ENCODE measurements at places on chromosomes 1 and 21.

GRCh38 chr1:221040691-221041285, 161.5 kb downstream of the HLX start:
- no peak for DNase-seq

DNA sequence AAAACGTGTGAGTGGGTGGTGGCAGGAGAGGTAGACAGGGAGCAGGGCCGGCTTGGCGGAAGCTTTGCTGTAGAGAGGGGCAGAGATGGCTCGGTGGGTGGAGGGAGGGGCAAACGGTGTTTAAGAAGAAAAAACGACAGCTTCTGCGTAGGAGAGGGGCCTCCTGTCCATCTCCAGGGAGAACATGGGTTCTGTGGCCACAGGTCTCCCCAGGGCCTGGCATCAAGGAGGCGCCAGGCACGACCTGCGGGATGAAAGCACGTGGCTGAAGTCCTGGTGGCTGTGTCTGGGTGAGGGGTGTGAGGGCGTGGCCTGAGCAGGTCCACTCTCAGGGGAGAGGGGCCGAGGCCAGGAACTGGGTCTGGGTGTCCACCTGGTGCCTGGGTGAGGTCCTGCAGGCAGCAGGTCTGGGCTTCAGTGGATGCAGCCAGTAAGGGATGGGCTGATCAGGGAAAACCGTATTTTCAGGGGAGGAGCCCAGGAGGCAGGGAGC, 940 bp upstream of the PRKCZ start:
- peak; percentile 69 for DNase-seq

DNA sequence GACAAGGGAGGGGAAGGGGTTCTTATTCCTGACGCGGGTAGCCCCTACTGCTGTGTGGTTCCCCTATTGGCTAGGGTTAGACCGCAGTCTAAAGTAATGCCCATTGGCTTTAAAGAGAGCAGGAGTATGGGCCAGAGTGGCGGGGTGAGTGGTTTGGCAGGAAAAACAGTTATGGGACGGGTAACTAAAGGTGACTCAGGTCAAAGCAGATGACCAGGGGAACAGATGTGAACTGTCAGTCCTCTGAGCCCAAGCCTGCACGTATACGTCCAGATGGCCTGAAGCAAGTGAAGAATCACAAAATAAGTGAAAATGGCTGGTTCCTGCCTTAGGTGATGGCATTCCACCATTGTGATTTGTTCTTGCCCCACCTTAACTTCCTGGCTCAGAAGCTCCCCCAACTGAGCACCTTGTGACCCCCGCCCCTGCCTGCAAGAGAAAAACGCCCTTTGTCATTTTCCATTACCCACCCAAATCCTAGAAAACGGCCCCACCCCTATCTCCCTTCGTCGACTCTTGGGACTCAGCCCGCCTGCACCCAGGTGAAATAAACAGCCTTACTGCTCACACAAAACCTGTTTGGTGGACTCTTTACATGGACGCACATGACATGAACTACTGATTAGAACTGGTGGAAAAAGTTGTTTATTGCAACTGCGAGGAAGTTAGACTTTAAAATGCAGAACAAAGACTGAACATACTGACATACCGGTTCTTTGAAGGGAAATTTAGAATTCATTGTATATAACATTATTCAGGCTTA, 758 bp upstream of the ATAD3B start:
- DNase-seq, result peak; percentile 23

DNA sequence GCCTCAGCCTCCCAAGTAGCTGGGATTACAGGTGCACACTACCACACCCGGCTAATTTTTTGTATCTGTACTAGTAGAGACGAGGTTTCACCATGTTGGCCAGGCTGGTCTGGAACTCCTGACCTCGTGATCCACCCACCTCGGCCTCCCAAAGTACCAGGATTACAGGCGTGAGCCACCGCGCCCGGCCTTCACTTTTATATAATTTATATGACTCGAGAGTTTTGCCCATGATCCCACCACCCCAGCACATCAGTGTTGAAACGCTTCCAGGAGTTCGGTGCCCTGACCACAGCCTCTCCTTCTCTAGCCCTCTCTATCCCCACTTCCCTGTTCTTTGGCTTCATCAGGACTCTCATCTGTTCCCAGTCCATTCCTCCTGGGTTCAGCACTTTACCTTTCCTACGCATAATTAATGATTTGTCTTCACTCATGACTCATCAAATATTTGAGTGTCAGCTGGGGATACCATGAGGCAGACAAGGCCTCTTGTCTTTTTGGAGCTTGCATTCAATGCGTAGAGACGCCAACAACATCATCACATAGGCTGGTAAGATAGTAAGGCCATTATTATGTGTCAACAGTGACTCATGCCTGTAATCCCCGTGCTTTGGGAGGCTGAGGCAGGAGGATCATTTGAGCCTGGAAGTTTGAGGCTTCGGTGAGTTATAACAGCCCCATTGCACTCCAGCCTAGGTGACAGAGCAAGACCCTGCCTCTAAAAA, 1.4 kb downstream of the PMF1 start:
- no peak for DNase-seq

DNA sequence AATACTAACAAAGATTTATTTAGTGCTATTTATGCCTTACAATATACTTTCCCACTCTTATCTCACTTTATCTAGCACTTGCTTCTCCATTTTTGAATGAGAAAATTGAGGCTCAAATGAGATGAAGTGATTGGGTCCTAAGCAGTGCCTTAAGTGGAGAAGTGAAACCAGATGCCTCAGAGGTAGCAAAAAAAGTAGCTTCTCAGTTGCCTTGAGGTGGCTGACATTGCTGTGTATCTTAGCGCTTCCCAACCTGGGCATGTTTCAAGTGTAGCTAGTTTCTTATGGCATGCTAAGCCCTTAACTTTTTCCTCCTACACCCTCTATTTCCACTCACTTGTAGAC, 390.4 kb downstream of the OMA1 start:
- DNase-seq, result no peak

DNA sequence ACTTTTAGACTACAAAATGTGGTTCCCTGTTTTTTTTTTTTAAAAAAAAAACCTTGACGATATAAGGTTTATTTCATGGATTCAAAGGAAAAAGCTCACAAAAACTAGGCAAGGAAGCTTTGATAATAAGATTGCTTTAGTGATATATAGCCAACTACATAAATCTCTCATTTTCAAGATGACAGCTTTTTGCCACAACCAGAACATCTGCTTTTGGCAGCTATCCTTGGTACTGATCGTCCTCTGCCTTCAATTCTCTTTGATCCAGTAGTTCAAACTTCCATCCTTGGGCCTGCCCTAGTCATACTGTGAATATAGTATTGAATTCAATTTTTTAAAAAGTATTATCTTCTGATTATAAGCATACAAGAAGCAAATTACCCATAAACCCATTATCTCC, 72.9 kb upstream of the CD53 start:
- DNase-seq, result no peak

GRCh38 chr1:214328770-214329469, 48.0 kb downstream of the SMYD2 start:
- DNase-seq, result peak; percentile 69

DNA sequence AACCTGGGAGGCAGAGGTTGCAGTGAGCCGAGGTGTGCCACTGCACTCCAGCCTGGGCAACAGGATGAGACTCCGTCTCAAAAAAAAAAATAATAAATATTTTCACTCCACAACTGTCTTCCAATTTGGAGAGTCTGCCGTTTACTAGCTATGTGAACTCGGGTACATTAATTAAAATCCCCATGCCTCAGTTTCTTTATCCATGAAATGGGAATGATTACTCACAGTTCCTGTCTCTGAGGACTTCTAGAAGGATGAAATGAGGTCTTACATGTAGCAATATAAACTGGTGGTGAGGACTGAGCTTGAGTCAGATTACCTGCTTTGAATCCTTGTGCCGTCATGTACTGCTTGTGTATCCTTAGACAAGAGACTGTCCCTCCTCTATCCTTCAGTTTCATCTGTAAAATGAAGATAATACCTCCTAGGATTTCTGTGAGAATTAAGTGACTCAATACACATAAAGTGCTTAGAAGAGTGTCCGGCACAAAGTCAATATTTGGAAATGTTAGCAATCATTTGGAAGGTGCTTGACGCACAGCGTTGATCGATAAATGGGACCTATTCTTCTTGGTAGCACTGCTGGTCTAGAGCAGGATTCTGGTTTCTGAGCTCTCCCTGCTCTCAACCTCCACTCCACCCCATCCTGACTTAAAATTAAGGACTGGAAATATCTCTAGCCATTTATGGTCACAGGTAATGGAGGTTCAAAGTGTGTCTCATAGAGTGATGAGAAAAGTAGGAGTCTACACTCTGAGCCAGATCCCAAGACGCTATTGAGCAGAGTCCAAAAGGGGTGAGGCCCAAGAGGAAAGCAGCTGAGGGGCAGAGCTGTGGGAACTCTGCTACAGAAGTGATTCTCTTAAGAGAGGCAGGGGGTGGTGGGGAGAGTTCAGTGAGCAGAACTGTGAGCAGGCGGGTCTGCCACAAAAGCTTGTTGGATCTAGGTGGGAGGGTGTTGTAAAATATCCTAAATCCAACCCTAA, 11.6 kb upstream of the DDI2 start:
- no peak for DNase-seq

DNA sequence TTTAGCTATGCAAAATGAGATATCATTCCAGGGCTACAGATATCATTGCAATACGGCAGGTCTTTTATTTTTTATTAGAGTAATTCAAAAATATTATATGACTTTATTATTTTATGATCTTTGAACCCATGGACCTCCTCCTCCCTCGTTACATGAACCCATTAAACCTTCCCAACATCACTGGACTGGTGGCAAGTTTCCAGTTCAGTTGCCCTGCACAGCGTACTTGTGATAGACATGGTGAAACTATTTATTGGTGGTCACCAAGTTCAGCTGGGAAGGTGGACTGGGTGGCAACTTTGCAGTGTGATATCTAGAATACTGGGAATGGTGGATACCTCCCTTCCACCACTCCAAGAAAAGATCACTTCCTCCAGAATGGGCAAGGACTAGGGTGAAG, 52.5 kb downstream of the SLC30A10 start:
- DNase-seq, result no peak

- DNase-seq, result no peak
Observed at GRCh38 chr1:224700918-224701531, 84.9 kb downstream of the CNIH3 start.

GRCh38 chr1:8384088-8384487, 66.2 kb downstream of the SLC45A1 start:
- no peak for DNase-seq

DNA sequence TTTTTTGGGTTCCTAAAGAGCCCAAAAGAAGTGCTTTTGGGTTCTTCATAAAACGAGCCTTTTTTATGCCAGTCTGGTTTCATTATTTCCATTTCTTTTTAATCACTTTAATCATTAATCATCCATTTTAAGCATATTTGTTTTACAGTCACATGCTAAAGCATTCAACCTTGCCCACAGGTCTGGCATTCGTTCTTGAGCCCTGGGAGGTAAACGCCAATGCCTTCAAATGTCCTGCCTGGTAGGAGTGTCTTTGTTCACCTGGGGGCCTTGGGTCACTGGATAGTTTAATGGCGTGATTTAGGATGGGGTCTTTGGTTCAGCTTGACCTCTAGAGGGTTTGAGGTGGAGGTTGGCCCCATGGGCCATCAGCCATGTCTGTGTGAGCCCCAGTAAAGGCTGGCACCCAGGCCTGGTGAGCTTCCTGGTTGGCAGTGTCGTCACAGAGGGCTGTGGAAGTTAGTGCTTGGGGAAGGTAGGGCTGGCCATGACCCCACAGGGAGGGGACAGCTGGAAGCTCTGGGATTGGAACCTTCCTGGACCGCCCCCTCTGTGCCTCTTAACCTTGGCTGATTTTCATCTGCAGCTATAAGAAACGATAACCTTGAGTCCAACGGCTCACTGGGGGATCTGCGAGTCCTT, 20.2 kb downstream of the C1orf174 start:
- no peak for DNase-seq

DNA sequence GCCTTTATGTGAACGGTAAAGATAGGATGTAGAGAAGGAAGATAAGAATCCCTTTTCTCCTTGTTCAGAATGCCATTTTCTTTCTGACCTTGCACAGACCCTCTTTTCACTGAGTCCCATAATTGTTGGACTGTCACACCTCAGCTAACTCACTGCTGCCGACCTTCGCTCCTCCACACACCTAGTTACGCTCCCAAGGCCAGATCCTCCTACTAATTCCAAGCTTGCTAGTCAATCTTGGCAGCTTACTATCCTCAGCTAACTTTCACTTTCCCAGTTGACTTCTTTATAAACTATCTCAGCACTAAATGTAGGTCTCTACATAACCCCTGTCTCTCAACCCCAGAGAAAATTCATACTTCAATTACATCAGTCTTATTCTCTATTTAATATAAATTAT, 471.8 kb upstream of the PRMT6 start:
- no peak for DNase-seq

GRCh38 chr21:34567604-34568155, 47.2 kb downstream of the RCAN1 start:
- no peak for DNase-seq

GRCh38 chr1:205658943-205659581, 21.2 kb downstream of the SLC45A3 start:
- DNase-seq, result no peak

DNA sequence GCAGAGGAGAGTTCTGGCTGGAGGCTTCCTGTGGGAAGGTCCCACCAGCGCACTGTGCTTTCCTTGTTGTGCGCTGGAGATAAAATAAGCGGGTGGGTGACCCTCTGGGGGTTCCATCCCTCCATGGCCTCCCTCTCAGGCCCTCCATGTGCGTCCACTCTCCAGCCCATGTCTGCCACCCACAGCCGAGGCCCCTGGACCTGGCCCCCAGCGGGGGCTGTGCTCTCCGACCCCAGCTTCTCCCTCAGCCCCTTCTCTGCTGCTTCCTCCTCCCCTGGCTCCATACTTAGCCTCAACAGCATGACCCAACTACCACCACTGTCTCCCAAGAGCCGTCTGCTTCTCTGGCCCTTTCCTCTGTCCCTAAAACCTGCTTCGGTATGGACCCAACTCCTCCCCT, 61.4 kb downstream of the GNG4 start:
- no peak for DNase-seq

- DNase-seq, result peak; percentile 59
Observed at GRCh38 chr1:164611754-164612642, 53.0 kb downstream of the PBX1 start.

GRCh38 chr1:28819020-28819419, 7.0 kb downstream of the OPRD1 start:
- no peak for DNase-seq

DNA sequence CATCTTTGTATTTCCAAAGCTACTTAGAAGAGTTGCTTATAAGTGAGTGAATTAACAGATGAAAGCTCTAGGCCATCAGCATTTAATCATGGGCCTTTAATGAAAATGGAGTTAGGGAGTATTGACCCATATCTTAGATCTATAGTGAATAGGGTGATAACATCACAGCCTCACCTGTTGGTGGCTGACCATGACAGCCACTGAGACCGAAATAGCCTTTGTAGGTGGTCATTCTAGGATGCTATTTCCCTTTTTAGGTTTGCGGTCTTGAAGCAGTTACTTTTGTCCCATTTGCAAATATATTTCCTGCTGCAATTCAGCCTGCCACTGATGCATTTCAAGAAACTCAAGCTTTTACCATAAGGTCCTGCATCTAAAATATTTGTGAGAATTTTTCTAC, 410.1 kb upstream of the LYPLAL1 start:
- no peak for DNase-seq

Measured in LNCaP clone FGC (cell line).